RCC 7860 (cell line): ENCODE measurements at places on chromosomes 1 and 21.

- no peak for DNase-seq
Observed at GRCh38 chr1:212752934-212753497, 38.6 kb downstream of the NSL1 start.

DNA sequence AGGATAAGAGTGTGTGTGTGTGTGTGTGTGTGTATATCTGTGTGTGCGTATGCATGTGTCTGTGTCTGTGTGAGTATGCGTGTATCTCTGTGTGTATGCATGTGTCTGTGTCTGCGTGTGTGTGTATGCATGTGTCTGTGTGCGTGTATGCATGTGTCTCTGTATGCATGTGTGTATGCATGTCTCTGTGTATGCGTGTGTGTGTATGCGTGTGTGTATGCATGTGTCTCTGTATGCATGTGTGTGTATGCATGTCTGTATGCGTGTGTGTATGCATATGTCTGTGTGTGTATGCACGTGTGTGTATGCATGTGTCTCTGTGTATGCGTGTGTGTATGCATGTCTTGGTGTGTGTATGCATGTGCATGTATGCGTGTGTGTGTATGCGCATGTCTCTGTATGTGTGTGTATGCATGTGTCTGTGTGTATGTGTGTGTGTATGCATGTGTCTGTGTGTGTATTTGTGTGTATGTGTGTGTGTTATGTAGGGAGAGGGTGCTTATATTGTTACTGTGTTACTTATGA is 247.8 kb downstream of the DYRK1A start:
- no peak for DNase-seq

GRCh38 chr1:231964241-231964640 is 337.7 kb downstream of the DISC1 start:
- DNase-seq, result no peak

DNA sequence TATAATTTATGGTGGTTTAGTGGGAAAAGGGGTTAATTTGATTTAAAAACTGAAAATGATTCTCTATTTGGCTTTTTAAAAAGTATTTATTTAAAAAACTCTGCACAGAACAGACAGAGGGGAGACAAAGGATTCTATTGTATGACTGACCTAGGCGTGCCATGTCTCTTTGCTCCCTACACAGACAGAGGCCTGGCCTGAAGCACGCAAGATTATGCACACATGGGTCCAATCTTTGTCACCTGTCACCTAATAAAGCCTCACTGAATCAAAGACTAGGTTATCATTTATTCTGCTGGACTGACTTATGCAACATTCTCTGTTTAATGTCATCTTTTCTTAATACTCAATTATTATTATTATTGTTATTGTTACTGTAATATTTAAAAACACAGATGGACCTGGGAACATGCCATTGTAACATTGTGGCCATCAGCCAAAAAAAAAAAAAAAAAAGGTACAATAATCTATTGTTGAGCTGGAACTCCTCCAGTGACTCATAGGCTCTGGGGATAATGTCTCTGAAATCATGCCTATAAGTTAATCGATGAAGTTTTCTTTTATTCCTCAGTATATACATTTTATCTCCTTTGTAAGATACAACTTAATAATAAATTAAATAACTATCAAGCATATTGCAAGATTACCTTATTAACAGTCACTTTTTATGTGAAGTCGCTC is 112.1 kb downstream of the RUNX1 start:
- DNase-seq, result no peak

DNA sequence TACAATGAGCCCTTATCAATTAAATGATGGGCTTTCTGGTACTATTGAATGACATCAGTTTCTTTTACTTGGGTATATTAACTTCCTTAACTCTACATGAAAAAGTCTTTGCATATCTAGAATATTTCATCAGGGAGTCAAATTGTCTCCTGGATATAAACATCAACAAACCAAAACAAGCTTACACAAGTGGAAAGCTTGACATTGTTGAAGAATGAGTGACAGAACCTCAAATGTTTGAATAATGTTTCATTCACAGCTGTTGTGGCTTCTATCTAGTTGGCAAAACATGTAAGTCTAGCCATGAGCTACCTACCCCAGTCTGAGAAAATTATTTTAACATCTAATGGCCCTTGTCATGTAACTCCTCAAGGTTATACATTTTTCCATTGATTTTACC is 604.8 kb upstream of the ADAMTS5 start:
- peak; percentile 98 for DNase-seq

DNA sequence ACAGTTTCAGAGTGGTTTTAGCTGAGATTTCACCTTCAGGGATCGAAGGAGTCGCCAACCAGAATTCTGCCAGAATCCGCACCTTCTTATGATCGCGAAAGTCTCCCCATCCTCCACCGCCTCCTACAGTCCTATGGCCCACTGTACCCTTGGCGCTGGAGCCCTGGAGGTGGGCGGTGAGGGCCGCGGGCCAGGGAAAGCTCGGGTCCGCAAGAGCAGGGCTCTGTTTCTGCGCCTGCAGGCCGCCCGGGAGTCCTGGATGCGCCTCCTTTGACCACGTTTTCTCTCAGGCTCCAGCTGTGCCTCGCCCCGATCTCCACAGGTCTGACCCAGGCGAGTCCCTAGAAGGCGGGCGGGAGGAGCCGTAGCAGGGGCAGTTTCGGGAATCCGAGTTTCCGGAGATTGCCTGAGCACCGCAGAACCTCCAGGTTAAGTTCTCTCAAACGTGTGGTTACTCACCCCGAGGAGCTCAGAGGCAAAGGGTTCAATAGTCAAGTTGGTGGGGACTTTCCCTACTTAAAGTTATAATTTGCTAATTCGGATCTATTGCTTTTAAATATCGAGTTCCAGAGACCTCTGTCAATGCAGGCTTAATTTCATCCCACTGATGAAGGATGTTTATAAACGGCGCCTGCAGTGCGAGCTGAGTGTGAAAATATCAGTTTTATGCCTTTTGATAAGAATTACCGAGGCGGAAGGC is 3.2 kb upstream of the LHX8 start:
- no peak for DNase-seq

DNA sequence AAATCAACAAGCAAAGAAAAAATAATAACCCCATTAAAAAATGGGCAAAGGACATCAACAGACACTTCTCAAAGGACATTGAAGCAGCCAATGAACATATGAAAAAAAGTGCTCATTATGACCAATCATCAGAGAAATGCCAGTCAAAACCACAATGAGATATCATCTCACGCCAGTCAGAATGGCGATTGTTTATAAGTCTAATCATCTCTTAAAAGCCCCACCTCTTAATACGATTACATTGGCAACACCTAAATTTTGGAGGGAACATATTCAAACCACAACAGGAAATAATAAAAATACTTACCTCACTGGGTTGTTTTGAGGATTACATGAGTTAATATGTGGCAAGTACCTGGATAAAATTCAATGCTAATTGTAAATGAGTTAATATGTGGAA is 57.1 kb upstream of the PLPPR4 start:
- DNase-seq, result no peak

DNA sequence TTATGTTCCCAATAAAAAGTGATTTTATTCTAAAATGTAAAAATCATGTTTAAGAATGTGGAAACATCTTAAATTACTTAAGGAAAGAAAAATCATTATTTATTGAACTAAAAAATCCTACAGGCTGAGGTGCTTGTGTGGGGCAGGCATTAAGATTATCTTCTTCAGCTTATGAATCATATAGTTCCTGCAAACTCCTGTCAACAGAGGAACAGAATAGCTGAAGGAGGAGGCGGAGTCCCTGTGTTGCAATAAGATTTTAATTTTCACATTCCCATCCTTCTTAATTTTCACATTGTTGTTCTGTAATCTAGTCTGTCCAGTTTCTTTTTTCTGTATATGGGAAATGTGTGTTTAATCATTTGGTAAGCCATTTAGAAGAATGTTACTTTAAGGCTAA is 20.6 kb upstream of the OLFML3 start:
- no peak for DNase-seq

DNA sequence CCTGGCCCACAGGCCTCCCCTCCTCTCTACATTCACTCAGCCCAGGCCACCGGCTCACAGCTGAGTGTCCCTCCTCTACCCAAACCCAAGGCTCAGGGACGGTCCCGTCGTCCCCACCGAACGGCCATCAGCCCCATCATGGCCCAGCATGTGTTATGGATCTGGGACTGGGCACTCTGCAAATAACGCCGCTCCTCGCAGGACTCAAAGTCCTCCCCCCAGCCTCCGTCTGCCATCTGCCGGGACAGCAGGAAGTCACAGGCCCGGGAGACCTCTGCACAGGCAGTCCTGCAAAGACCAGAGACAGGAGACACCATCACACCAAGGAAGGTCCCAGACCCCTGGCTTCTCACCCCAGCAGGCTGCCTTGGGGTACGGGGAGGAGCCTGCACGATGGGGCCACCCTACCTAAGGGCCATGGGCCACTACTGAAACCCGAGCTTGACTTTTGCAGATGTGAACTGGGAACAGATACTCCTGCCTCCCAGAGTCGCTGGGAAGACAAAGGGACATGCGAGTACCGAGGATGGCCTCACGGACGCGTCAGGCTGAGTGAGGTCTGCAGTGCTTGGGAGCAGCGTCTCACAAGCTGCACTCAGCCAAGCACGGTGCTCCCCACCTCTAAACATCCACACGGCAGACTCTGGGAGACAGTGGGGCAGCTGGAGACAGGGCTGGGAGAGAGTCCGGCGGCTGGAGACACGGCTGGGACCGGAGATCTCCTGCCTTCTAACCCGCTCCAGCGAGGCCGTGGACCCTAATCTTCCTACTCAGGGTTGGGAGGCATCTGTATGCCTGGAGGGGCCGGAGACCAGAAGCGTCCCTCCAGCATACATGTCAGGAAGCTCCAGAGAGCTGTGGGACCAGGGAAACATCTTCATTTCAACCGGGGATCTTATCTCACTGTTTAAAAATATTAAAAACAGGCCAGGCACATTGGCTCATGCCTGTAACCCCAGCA is 10.4 kb upstream of the SPATC1L start:
- no peak for DNase-seq

- peak; percentile 85 for DNase-seq
Observed at GRCh38 chr1:209808059-209808581, 2.2 kb upstream of the IRF6 start.

DNA sequence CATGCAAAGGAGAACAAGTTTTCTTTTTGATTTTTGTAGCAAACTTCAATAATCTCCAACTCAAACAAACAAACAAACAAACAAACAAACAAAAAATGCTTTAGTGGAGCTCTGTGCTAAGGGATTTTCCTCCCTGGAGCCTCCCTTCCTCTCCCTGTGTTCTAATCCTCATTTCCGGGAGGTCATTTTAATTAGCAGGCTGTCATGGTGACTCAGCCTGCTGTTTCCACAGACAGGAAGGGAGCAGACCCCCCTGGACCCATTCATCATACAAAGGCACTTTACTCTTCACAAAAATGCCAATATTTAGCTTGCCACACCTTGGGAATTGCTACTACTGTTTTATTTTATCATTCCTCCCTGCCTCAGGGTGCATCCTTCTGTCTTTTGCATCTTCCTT is 61.0 kb upstream of the SPATA6 start:
- DNase-seq, result no peak

- no peak for DNase-seq
Observed at GRCh38 chr1:23402286-23403037, 22.1 kb downstream of the TCEA3 start.

DNA sequence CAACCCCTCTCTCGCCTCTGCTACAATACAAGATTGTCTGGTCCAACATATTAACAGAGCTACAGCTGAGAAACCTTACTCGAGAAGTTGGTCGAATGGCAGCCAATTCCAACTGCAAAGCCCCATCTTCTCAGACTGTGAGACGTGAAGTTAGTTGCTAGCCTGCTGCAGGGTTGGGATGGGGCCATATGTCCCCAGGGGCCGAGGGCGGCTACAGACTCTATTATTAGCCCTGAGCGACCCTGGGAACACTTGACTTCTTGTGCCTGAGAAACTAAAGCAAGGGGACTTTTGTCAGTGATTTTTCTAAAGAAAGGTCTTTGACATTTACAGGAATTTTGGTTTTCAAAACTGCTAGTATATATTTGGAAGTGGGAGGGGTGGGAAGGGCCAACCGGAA is 13.7 kb downstream of the NCF2 start:
- DNase-seq, result no peak

GRCh38 chr1:6623269-6623965 is 1.3 kb upstream of the THAP3 start:
- DNase-seq, result no peak

DNA sequence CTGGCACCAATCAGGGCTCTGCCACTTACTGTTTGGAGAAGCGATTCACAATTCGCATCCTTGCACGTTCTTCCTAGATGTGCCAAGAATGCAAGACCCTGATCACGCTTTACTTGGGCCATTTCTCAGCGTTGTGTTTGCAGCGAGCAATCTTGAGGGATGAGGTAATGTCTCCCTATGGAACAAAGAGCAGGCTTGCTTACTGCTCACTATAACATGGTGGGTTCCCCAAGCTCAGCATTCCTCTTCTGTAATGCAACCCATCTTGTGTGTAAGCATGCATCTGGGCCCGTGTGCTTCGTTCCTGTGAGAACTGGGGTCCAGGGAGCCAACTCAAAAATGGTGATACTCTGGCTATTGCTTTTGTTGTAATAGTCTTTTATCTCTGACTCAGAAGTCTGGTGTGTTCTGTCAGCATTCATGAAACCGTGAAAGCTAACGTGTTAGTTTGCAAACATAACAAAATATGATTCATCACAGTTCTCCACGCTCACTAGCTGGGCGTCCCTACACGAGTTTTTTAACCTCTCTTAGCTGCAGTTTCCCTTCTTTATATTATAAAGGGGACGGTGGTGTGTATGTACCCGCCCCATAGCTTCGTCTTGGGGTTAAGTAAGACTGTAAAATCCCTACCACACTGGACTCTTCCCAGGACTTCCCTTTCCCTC is 33.3 kb downstream of the DNTTIP2 start:
- DNase-seq, result peak; percentile 78

DNA sequence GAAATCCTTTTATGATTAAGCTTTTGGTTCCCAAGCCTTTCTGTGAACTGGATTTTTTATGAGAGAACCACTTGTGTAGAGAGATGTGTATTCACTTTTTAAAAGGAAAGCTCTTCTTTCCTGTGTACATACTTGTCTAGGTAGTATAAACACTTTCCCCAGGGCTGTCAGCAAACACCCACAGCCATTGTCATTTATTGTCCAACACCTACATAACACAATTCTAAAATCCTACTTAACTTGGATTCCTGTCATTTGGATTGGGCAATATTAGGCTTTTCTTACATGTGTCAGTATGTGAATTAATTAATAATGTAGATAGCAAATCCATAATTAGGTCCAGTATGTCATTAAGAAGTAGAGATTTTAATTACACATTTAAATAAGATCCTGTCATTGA is 12.3 kb downstream of the DDX20 start:
- no peak for DNase-seq
